ENCODE measurements at places on chromosomes 13 and 19.

GRCh38 chr13:47917022-47917574 lies 84.0 kb downstream of the SUCLA2 start:
- DNase-seq: no peak

GRCh38 chr19:1076951-1077350 lies 10.0 kb downstream of the ARHGAP45 start:
- DNase-seq: no peak

DNA sequence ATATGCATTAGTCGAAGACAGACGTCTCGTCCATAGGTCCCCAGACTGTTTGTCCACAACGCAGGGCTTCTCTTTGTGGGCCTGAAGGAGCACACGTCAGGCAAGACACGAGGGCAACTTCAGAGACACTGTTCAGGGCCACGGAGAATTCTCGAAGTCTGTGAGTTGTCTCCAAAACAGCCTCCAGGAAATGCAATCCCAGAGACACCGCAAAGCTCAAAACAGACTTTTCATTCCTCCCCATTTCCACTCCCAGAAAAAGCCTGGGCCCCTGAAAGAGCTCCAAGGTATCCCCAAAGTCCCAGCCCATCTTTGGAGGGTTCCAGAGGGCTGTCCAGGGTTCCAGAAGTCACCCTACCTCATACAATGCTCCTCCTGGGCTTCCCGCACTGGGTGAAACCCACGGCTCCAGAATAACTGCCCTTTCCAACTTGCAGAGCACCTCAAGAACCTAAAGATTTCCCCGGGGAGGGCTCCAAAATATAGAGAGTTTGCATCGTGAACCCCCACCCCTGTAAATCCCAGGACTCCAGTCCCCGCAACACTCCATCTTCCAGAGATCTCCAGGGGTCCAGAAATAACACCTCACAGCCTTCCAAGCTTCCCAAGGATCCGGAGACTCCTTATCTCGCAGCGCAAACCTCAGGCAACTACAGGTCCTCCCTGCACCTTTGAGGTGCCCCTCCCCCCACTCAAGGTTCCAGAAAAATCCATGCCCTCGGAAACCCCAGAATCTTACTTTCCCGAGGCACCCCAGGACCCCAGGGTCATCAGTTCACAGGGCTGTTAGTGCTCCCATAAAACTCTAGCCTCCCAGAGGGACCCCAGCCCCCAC lies 687 bp upstream of the FTL start:
- no peak for DNase-seq

GRCh38 chr19:13063461-13064091 lies 39.1 kb downstream of the LYL1 start:
- DNase-seq: no peak

GRCh38 chr19:22622901-22623840 lies 11.0 kb upstream of the ZNF492 start:
- DNase-seq: no peak

DNA sequence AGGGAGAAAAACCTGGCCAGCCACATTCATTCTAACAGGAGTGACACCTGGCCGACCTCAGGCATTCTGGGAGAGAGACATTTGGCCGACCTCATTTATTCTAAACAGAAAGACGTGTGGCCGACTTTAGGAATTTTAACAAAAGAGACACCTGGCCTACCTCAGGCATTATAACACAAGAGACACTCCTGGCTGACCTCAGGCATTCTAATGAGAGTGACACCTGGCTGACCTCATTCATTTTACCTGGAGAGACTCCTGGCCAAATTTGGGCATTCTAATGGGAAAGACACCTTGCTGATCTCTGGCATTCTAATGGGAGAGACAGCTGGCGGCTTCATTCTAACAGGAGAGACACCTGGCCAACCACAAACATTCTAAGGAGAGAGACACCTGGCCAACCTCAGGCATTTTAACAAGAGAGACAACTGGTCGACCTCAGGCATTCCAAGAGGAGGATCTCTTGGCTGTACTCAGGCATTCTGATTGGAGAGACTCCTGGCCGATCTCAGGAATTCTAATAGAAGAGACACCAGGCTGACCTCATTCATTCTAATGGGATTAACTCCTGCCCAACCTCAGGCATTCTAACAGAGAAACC lies 1353.9 kb downstream of the UQCRFS1 start:
- no peak for DNase-seq

DNA sequence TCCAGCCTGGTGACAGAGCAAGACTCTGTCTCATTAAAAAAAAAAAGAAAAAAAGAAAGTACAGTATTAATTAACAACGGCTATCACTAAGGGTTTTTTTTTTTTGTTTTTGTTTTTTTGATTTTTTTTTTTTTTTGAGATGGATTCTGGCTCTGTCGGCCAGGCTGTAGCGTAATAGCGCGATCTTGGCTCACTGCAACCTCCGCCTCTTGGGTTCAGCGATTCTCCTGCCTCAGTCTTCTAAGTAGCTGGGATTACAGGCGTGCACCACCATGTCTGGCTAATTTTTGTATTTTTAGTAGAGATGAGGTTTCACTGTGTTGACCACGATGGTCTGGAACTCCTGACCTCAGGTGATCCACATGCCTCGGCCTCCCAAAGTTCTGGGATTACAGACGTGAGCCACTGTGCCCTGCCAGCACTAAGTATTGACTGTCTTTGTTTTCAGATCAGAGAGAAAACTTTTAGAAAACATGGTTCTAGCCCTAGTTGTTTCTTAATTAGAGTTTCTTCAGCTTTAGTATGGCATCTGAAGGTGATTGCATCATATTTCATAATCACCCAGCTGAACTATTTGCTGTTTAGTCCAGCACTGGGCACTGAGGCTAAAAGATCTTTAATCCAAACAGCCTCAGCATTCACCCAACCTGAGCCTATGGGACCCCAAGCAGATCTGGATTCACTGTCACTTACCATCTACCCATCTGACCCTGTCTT lies 2.7 kb upstream of the GATAD2A start:
- no peak for DNase-seq

DNA sequence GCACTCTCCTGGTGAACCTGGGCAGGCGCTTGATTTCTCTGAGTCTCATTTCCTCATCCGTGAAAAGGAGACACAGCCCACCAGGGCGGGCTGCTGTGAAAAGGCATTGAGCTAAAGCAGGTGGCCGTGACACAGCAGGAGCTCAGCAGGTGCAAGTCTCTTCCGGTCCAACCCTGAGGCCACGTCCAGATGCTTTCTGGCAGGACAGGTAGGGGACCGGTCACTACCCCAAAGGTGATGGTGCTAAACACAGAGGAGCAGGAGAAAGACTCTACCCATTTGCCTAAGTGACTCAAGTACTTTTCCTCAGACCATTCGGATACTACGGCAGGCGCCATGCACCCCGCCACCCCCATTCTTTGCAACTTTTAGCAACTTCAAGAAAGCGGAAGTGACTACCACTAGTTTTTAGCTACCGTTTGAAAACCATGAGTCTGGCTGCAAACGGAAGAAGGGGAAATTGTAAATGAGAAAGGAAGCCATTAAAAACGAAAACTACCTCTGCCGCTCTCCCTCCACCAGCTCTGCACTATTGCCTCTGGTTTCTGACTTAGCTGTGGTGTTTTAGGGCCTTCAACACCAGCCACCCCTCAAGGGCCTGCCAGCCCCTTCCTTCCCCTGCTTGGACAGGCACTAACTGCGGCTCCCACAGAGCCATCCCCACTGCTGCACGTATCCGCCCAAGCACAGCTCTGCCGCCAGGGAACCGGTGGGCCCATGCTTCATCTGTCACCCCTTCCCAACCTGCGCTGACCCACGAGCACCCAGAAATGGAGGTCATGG lies 4.8 kb downstream of the PPP6R1 start:
- DNase-seq: no peak

DNA sequence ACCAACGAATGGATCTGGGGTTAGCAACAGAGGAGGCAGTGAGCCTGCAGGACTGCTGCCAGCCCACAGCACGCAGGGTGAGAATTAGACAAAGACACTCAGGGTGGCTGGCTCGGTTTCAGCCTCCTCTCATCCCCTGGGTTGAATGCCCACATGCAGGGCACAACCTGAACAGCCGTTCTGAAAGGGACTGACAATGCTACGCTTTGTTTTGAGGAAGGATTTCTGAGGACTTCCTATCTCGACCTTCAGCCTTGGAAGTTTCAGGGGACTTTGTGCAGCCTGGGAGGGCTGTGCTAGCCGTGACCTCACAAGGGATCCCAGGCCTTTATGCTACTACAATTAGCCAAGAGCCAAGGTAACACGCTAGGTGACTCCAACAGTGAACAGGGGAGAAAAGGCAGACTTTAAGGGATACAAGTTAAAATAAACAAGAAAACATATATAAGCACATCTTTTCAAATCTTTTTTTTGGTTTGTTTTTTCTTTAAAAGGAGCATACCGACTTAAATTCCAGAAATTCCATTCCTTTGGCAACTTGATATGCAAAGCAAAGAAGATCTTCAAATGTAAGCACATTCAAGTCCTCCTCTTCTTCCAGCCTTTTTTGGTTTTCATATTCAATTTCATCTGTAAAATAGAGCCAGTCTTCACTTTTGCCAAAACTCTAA lies 34.5 kb upstream of the URAD start:
- no peak for DNase-seq

DNA sequence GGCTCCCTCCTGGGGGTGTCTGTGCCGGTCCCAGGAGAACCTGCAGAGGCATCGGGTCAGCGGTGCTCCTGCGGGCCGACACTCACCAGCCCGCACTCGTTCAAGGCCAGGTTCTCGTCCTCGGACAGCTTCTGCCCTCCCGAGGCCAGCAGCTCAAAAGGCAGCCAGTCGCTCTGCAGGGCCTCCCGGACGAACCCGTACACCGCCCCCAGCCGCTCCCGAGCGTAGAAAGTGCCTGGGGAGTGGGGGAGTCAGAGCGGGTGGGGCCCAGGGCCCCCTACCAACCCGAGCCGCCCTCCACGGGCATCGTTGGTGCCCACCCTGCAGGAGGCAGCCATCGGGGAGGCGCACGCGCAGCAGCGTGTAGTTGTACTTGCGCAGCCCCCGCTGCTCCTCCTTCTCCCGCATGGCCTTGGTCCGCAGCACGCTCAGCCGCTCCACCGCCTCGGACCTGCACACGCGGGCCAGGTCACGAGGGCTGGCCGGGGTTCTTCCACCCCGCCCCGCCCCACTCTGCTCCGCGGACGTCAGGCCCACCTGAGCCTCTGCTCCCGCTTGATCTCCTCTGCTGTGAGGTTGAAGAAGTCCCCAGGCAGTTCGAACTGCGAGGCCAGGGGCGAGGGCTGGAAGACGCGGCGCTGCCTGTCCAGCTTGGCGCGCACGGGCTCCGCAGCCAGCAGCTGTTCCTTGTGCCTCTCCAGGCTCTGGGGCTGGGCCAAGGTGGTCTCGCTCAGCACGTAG lies 11.5 kb downstream of the UBXN6 start:
- DNase-seq: no peak

DNA sequence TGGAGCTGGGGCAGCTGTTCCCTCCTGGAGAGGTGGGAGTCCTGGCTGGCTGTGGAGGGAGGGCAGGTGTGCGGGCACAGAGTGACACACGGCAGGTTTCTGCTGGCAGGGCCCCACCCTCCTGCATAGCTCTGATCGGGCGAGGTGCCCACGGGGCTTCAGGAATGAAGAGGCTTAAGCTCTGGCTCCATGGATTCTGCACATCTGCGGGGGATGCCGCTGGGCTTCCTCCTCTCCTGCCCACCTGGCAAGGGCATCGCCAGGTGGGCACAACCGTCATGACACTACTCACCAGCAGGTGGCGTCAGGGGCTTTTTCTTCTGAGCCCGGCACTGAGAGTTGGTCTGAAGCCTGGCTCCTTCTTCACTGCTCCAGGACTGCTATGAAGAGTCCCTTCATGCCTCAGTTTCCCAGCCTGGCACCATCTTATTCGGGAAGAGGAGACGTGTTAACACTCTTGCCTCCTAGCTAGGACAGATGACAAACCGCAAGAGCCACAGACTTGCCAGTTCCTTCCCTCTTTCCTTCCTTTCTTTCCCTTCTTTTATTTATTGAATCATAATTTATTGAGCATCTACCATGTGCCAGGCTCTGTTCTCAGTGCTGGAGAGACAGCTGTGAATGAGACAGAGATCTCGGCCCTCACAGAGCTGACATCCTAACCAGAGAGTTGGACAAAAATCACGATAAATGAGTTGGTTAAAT lies 15.2 kb upstream of the PAK4 start:
- peak; percentile 31 for DNase-seq

- no peak for DNase-seq
Measured at GRCh38 chr13:102609696-102610095, 12.9 kb downstream of the TPP2 start.

DNA sequence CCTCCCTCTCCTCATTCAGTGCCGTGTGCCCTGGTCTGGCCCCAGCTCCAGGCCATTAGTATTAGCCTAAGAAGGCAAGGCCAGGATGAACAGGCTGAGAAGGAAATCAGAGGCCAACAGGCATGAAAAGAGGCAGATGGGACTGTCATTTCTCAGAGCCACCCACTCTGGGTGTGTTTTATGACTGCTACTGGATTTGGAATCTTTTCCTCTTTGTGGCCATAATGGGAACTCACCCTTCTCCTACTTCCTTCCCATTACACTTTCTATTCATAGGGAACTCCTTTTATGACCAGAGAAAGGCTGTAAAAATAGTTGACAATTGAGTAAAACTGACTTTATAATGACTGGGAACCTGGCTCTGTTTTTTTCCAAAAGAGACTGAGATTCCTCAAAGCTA lies 17.7 kb downstream of the CEACAM8 start:
- DNase-seq: no peak
